ENCODE measurements at places on chromosomes 16 and 17.

- no peak for DNase-seq
These were observed 5.9 kb upstream of the MYO15A start for GRCh38 chr17:18102640-18103039.

- DNase-seq, result no peak
These were observed 56.1 kb upstream of the ACSF3 start for GRCh38 chr16:89037261-89038152.

DNA sequence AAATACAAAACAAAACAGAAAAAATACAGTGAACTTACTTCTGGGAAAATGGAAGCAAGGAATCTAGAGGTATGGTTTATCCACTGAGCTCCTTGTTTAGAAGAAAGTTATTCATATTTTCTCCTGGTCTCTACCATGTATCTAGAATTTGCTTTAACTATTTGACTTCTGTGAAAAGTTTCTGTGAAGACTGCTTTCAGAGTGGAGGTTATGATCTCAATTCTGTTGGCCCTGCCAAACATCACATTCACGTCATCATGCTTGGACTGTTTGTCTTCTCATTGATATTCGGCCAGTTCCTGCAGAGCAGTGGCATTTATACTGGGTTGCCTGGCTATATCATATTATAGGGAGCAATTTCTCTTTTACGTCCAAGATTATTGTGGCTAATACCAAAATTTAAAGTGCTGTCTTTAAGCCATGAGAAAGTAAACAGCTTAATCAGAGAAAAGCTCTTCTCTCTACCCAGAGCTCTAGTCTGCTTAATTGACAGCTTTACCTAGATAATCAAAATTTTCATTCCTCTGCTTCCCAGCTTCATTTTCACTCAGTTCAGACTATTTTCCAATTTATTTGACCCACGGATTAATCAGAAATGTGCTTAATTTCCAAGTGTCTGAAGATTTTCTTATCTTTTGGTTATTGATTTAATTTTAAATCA lies at the start of gene ABCA8:
Gene ABCA8 (minus strand): TSS at position 212 of the 661 bp plus-strand sequence. CDS start 13,358 bp downstream, outside the sequence.
- no peak for DNase-seq

DNA sequence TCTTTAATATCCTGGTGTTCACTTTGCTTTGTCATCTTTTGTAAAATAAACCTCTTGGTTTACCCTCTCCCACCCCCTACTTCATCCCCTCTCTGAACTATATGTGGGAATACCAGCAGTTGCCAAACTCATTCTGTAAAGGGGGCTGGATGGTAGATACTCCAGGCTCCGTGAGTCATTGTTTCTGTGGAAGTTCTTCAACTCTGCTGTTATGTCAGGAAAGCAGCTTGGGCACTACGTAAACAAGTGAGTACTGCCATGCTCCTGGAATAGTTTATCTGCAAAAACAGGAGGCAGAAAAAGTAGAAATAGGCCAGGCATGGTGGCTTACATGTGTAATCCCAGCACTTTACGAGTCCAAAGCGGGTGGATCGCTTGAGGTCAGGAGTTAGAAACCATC lies 17.6 kb downstream of the MVP start:
- DNase-seq, result no peak

- DNase-seq, result no peak
These were observed 14.0 kb downstream of the CA5A start for GRCh38 chr16:87922250-87922871.

GRCh38 chr16:90022209-90023077 lies 3.2 kb upstream of the DBNDD1 start:
- peak; percentile 52 for DNase-seq

DNA sequence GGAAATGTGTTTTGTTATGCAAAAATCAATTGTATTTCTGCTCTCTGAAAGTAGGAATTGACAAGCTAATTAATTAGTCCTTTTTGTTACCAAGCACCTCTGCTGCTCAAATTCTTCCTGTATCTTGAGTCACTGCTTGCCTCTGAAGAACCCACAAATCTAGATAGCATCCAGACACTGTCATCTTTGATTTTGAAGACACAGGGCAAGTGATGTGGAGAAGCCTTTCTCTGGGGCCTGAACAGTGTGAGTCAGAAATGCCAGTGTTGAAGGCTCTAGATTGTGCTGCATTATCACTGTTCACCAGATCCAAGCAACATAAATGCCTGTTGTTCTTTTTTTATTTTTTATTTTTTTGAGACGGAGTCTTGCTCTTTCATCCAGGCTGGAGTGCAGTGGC lies 10.9 kb upstream of the ST6GALNAC1 start:
- no peak for DNase-seq

DNA sequence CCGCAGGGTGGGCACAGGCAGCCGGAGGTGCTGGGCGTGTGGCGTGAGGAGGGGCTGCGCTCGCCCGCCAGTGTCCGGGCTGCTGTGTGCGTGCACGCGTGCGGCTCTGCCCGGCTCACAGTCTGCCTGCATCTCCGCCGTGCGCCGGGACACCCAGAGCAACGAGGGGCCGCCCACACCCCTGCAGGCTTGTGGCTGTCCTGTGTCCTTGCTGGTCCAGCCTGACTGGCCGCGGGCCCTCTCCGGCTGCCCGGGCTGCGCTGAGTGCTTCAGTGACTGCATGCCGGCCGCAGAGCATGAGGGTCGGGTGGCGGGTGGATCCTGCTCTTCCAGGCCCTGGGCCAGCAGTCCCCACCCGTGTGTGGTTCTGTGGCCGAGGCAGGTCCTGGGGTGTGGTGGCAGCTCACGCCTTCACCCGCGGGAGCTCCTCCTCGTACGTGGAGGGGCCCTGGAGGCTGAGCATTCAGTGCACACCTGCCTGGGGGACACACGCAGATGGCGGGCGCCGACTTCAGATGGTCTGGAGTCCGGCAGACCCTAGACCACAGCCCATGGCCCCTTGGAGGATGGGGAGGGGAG lies 12.4 kb downstream of the TPSG1 start:
- DNase-seq, result no peak

DNA sequence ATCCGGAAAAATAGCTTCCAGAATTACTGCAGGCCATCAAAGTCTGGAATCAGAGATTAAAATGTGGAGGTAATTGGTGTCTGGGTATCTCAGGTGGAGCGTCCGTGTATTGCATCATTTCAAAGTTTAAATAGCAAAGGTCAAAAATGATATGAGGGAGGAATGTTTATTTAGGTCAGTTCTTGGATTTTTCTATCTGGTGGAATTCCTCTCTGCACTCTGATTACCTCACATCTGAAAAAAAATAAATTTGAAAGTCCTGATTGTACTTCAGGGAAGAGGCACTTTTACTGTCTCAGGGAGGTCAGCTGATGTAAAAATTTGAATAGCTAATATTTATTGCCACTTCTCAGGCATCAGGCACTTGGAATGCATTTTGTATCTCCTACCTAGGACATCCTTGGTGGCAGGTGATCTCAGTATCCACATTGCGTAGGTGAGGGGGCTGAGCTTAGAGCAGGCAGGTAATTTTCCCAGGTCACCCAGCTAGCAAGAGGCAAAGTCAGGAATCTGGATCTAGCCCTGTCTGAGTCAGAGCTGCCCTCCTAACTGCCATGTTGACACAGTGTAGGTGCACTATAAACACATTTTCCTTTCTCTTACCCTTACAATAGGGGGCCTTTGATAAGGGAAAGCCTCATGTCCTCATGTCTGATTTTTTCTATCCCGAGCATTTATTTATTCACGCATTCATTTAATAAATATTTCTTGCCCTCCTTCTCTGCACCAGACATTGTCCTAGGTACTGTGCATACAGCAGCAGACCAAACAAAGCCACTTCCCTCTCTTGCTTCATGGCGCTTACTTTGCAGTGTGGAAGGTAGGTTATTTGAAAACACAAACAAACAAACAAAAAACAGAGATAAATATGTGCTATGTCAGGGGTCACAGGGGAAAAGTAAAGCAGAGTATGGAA lies 454.3 kb downstream of the HAPSTR1 start:
- DNase-seq, result no peak

- peak; percentile 50 for DNase-seq
These were observed 19.1 kb upstream of the TEX2 start for GRCh38 chr17:64281962-64282752.

GRCh38 chr16:50781043-50781442 lies 39.2 kb downstream of the CYLD start:
- DNase-seq, result no peak

GRCh38 chr17:27207073-27207513 lies 86.8 kb upstream of the WSB1 start:
- peak; percentile 20 for DNase-seq

GRCh38 chr16:55035029-55035428 lies 104.4 kb downstream of the IRX5 start:
- DNase-seq, result no peak

All from AG09319 (cell line).